MG63 (cell line): ENCODE measurements at places on chromosomes 1 and 21. TPM values are rescaled to one million over a fixed set of nuclear protein-coding genes. Genes with fewer than 3 reads are reported as not detected.

DNA sequence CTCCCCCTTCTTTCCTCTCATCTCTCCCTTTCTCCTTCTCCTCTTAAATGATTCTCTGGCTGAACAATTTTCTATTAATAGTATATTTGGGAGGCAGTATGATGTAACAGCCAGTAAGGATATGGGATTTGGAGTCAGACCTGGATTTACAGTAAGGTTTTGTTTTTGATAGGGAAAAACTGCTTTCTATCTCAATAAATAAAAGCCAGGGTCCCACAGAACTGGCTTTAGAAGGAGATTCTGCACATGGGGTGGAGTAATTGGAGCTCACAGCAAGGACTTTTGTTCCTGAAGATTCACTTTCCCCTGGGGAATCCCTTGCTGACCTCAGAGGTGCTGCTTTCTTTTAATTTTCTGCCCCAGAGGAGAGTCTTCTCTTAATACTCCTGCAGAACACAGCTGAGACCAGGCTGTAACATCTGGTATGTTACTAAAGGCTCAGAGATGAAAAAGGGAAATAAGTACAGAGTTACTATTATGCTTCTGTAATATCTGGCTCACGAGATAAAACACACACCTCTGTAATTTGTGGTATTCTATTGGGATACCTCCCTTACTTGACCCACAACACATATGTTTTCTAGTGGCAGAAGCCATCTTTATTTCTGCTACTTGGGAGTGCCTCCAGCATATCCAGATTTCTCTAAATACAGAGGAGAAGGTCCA is 13.4 kb downstream of the EPB41 start:
- no peak for DNase-seq

GRCh38 chr1:169989246-169989645 is 85.2 kb downstream of the KIFAP3 start:
- DNase-seq = no peak

Gene KLF17
- total RNA-seq = 3.1 TPM in 1 of 2 replicates, not detected in the other

Gene ZNF683
- not detected in 2 replicates for total RNA-seq
